Stimulated activated CD4-positive, alpha-beta T cell treated with anti-CD3 and anti-CD28 coated beads, TNF-alpha, amount 100 ng/mL, for 1 hour (primary cell): ENCODE measurements at places on chromosomes 6 and 20.

DNA sequence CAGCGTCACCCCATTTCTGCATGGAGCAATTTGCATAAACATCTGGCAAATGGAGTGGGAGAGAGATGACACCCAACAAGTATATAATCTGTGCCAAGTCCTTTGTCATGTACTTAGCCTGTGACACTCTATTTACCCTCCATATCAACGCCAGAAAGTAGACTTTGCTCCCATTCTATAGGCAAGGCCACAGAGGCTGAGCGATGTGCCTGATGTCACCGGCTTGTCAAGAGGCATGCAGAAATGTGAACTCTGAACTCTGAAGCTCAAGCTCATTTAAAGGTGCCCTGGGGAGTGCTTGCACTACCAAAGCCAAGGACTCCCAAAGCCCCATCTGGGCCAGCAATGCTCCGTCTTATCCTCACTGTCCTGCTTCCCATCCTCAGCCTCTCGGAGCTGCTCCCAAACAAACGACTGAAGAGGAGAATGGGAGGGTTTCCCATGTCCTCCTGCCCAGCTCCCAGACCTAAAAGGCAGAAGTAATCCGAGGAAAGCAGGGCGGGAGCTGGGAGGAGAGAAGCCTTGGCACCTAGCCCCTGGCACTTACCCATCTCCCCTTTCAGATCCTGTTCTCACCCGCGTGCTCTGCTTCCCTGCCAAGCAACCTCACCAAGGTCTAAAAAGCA, 9.2 kb downstream of the CPNE5 start:
- no peak for DNase-seq

- no peak for DNase-seq
These were observed 400.6 kb downstream of the ESR1 start for GRCh38 chr6:152207915-152208714.

- no peak for DNase-seq
These were observed 41.7 kb downstream of the COL19A1 start for GRCh38 chr6:69907981-69908498.

DNA sequence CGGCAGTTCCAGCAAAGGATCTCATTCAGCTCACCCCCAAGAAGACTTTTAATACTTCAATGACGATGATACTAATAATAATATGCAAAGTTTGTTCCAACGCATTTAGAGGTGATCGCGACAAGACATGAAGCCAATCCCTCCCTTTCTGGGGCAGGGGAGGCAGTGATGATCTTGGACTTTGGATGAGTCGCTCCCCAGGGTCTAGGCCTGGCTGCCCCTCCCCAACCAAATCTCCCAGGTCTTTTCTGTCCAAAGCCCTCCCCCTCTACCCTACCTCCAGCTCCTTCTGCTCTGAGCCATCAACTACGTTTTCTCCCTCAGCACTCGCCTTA, 33.9 kb downstream of the HLA-A start:
- no peak for DNase-seq

DNA sequence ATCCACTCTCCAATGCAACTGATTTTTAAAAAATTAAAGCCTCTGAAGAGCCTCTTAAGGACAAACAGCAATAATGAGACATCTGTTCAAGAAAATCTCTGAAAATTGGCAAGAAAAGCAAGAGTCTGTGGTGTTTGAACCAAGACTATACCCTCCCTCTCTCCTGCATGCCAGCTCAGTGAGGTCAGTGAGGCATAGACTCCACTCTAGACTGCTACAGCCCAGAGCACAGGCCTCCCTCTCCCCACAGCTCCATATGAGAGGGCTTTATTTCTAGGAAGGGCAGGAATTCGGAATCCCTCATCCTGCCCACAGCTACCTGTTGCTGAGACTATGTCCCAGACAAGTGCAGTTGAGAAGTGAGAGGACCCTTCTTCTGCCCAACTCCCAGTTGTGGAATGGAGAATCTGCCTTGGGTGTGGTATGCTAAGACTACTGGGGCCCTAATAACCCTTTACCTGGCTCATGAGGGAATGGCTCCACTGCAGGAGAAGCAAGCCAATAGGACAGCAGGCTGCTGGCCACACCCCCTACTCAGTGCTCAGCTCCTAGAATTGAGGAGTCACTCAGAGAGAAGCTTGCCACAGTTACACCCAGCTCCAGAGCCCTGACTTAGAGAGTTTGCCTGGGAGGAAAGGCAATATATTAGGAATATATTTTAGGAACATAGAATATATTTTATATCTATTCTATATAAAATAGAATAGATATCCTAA, 22.7 kb upstream of the HLA-DQA1 start:
- no peak for DNase-seq
